ENCODE measurements at places on chromosomes 12 and 14. TPM values are rescaled to one million over a fixed set of nuclear protein-coding genes. Genes with fewer than 3 reads are reported as not detected.
A peak's percentile ranks its signal among the peaks of the same experiment; 100 is the strongest.

DNA sequence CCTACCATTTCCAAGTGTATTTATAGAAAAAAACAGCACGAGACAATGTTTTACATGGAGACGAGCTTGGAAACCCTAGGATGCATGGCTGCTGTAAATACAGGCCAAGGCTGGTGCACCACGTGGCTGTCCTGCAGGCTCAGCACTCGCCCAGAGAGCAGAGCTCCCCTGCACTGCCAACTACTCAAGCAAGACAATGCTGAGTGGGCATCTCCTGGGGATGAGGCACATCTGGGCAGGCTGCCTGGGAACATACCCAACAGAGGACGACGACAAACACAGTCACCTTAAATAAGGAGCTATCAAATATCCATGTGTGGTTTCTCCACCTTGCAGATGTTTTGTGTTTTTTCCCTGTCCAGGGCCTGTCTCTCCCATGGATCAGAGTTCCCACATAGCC is 128.3 kb upstream of the PRMT8 start:
- DNase-seq = no peak

DNA sequence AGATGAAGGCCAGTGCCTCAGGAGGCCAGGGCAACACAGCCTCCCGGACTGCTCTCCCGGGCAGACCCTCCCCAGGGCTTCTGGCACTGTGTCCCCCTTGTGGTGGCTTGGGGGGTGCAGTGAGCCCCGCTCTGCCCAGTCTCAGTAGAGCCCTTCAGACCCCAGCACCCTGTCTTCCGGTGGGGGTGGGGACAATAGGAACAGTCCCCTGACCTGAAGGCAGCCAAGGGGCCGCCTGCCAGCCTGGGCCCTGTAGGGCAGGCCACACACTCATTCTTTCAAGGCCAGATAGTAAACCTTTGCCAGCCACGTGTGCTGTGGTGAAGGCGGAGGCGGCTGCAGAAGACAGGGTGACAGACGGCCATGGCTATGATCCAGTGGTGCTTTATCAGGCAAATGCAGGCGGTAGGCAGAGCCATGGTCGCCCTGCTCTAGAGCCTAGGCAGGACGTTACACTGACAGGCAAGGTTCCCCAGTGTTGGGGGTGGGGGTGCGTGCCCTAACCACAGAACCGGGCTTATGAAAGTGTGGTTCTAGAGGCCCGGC is 15.0 kb downstream of the ZFYVE21 start:
- no peak for DNase-seq

DNA sequence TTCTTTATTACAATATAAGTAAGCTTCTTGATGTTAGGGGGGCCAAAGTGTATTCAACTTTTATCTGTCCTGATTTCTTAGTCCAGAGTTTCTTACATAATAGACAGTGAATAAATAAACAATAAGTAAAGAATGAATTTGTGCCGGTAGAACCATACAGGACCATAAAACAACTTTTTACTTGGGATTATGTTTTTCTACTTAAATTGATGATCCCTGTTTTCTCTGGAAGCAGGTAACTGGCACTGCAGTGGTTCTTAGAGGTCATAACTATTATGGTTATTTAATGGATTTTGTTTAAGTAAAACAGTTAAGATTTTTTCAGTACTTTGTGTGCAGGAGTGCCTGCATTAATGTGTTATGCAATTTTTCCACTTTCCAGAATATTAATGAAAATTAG is 10.5 kb downstream of the CAND1 start:
- no peak for DNase-seq

GRCh38 chr12:75790219-75790618 is 241.4 kb downstream of the PHLDA1 start:
- no peak for DNase-seq

DNA sequence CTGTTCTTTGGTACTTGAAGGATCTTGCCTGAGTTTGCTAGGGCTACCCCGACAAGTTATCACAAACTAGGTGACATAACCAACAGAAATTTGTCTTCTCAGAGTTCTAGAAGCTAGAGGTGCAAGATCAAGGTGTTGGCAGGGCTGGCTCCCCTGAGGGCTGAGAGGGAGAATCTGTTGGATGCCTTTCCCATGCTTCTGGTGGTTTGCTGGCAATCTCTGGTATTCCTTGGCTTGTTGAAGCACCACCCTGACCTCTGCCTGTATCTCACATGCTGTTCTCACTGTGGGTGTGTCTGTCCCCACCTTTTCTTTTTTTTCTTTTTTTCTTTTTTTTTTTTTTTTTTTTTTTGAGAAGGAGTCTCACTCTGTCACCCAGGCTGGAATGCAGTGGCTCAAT is 81.2 kb downstream of the VCPKMT start:
- DNase-seq = no peak

The SPX gene
- 0.17 TPM for polyA plus RNA-seq

GRCh38 chr12:43428088-43428600 is 123.9 kb downstream of the ADAMTS20 start:
- DNase-seq = no peak

DNA sequence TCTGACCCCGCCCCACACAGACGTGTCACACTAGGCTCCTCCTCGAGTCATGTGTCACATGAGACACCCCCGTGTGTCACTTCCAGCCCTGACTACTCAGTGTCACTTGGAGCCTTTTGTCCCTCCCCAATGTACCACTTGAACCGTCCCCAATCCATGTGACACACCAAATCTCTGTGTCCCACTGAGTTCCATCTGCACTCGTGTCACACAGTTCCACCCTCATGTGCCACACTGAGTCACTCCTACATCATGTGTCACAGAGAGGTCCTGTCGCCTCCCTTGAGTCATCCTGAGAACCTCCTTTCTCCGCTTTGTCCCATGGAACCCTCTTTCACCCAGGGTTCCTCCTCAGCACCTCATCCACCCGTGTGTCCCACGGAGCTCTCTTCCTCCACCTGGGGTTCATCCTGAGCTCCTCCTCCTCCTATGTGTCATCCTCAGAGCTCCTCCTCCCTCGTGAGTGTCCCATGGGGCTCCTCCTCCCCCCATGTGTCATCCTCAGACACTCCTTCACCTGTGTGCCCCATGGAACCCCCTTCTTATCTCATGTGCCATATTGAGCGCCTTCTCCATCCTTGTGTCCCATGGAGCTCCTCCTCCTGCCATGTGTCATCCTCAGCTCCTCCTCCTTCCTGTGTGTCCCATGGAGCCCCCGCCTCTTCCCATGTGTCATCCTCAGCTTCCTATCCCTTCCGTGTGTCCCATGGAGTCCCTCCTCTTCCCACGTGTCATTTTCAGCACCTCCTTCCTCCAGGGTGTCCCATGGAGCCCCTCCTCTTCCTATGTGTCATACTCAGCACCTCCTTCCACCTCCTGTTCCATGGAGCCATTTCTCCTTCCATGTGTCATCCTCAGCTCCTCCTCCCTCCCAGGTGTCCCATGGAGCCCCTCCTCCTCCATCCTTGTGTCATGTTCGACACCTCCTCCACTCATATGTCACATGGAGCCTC is 32.0 kb downstream of the RTL1 start:
- DNase-seq = peak; percentile 32

Data from ovary (tissue), 10 donors.